Central memory CD8-positive, alpha-beta T cell (primary cell): ENCODE measurements at places on chromosomes 3 and 15.

DNA sequence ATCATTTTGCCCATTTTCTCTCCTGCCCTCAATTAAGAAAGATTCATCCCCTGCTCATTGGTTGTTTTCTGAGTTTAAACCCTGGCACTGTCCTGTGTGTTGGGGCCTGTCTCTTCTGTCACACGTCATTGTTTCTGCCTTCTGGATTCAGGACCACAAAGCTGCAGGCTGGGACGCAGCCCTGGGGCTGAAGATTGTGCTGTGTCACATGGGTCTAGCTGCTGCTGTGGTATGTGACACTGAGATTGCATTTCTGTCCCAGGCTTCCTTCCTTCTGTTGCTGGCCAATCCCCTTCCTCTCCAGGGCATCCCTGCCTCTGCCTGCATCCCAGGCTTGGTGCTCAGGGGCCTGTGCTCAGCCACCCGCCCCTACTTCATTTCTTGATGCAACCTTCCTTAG, 28.9 kb downstream of the INSYN1 start:
- DNase-seq: no peak

DNA sequence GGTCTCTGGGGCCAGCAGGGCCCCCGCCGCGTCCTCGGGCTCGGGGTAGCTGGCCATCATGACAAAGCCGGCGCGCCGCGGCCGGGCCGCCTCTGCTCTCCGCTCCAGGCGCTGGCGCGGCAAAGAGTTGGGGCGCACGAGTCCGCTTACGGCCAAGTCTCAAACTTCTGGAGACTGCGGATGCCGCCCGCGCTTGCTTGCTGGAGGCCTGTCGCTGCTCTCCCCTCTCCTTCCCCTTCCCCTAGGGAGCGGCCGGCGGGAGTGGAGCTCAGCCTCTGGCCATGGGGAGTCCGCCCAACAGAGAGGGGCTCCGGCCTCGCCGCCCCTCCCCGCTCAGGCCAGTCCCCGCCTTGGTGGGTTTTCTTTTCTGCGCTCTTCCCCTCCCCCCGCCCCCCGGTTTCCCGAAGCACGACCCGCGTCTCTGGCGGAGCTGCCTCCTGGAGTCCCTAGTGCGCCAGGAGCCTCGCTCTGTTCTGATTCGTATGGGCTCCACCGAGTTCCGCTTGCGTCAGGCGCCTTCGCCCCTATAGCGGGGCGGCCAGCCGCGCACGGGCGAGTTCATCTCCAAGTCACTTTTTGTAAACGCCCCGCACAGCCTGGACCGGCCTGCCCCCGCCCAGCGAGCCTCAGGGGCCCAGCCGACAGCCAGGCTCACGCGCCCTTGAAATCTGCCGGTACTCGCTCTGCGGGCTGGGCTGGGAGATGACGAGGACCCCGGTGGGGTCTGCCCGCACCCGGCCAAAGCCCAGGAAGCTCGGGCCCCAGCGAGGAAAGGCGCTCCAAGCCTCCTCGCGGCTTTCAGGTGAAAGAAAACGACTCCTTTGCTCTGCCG, at the start of the genes FOXL2 and FOXL2NB:
Gene FOXL2, minus strand, starts transcription at position 475 of the 832 bp plus-strand sequence. Its CDS starts 415 bp downstream, at position 60.
Gene FOXL2NB, plus strand, starts transcription at position 555 of the 832 bp plus-strand sequence. Its CDS starts 148 bp downstream, at position 703.
- DNase-seq: no peak

- DNase-seq: no peak
Observed at GRCh38 chr15:36571301-36571700, 8.1 kb upstream of the CDIN1 start.

GRCh38 chr15:89496155-89497098, at the start of gene RHCG:
Gene RHCG, minus strand, starts transcription at chr15:89496583. Its CDS starts 39 bp downstream, at chr15:89496544.
- DNase-seq: no peak

DNA sequence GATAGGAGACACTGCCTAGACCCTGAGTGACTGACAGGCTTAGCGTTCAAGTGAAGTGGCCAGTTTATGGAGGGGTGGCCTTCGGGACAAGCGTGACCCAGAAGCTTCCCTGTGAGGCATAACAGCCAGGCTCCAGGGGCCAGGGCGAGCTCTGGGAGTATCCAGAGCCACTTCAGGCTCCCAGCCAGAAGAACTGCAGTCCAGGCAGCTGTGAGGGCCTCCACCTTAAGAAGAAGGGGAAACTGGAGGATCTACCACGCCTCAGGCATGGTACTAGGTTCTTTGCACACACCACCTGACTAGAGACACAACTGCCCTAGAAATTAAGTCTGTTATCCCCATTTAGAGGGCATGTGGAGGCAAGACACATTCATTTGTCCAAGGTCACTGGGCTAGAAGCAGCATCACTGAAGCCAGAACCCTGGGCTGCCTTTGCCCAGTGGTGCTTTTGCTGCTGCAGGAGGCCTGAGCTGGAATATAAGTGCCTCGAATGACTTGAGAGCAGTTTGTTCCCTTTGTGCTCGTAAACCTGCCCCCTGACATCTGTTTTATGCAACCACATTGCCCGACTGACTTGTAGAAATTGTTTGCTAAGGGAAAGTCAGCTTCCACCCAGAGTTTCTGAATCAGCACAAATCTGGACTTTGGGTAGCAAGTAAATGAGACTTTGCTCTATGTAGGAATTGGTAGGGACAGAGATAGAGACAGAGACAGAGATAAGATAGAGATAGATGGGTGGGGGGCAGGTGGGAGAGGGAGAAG, 23.3 kb downstream of the RASGRF1 start:
- DNase-seq: no peak

DNA sequence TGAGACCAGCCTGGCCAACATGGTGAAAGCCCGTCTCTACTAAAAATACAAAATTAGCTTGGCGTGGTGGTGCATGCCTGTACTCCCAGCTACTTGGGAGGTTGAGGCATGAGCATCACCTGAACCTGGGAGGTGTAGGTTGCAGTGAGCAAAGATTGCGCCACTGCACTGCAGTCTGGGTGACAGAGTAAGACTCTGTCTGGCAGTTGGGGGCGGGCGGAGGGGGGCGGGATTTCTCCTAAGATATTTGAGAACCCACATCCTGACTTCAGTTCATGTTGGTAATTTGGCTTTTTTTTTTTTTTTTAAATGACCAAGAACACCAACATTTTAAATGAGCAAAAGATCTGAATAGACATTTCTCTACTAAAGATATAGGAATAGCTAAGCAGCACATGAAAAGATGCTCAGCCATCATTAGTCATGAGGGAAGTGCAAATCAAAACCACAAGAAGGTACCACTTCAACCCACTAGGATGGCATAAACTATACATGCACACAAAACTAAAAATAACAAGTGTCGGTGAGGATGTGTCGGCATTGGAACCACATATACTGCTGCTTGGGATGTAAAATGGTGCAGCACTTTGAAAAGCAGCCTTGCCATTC, 75.6 kb upstream of the LMOD3 start:
- no peak for DNase-seq

DNA sequence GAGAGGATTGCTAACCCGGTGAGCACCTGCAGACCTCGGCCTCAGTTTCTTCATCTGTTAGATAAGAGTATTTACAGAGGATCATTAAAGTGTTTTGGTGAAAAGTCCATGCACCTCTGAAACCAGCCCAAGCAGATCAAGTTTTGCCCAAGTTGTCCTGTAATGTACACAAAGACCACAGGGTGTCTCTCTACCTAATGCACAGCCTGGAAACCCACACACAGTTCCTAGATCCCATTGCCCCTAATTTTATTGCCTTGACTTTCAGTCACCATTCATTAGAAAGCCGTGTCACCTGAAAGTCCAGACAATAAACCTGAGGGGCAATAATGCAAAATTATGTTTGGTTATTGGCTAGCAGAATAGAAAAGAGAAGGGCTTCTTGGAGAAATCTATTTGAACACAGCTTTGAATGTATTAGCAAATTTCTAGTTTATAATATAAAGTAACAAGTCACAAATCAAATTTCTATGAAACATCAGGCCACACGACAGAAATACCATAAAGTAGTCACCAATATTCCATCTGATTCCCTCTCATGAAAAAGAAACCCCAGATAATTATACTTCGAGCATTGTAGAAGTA, 161.3 kb upstream of the SLC2A2 start:
- DNase-seq: no peak

DNA sequence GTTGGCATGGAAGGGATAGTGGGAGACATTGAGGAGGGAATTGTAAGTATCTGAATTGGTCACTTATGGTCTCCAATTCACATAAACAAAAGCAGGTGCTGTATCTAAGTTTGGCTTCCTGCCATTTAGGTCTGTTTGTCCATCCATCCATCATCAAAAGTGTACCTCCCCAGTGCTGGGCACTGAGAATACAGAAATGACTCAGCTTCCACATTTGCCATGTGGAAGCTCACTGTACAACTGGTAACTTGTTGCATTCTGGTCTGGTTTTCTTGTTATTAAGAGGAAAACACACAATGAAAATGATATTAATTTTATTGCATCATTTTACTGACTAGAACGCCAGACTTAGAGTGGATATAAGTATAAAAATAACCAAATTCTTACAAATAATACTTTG, 30.9 kb upstream of the MUC13 start:
- DNase-seq: no peak

DNA sequence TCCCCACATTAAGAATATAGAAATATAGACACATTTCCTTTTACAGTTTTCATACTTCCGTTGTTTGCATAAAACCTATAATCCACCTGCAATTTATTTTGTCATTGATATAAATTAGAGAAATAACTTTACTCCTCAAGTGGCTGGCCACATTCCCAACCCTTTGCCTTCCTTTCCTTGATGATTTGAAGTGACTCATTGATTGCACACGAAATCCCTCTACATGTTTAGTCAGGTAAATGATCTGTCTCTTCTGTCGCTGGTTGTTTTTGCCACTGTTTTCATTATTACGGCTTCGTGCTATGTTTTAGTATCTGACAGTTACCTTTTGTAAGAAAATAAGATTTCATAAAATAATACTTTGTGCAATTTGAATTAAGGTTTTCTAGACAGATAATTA, 272.2 kb upstream of the NR2E3 start:
- DNase-seq: no peak

GRCh38 chr15:101033801-101034200, 114.6 kb downstream of the LRRK1 start:
- DNase-seq: no peak

GRCh38 chr3:126180477-126181397, at the start of gene ALDH1L1:
Gene ALDH1L1, minus strand, starts transcription at chr3:126180586. Its CDS starts 19,607 bp downstream, at chr3:126160979.
- DNase-seq: no peak

GRCh38 chr3:56522374-56522773, 34.6 kb upstream of the CCDC66 start:
- no peak for DNase-seq

DNA sequence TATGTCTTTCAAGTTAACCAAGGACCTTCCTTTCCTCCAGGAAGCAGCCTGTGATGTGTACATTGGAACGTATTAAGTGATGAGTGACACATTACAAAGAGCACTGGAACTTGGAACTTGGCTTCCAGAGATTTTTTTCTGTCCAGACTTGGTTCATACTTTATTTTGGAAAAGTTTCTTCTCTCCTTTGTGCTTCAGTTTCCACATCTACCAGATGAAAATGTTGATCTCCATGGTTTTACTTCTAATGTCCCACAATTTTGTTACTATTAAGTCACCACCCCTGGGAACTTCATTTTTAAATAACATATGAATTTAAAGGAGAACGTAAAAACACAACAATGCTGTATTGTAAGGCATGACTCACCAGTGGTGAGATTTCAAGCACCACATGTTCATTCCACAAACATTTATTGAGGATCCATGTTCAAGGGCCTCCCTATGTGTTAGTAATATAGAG, 290.7 kb upstream of the LMCD1 start:
- DNase-seq: no peak

GRCh38 chr3:99023590-99024192, 122.2 kb upstream of the DCBLD2 start:
- DNase-seq: no peak

- no peak for DNase-seq
Observed at GRCh38 chr3:138441742-138442141, 7.3 kb downstream of the ESYT3 start.

DNA sequence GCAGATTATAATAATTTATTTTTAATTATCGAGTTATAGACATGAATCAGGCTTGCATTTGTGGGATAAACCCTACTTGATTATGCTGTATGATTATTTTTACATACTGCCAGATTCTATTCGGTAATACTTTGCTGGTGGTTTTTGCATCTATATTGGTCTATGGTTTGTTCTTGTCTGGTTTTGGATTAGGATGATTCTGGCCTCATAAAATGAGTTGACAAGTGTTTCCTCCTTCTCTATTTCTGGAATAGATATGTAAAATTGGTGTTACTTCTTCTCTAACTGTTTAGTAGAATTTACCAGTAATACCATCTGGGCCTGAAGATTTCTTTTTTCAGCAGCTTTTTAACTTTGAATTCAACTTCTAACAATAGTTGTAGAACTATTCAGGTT, 33.0 kb upstream of the ACKR4 start:
- DNase-seq: no peak

- no peak for DNase-seq
Observed at GRCh38 chr3:112685420-112685819, 44.5 kb upstream of the CCDC80 start.
